ENCODE measurements at places on chromosomes 12 and 14. TPM values are rescaled to one million over a fixed set of nuclear protein-coding genes. Genes with fewer than 3 reads are reported as not detected.

Gene SCNN1A
- total RNA-seq = not detected

Gene ARF3
- 70.3 TPM for total RNA-seq

Gene TGM1
- total RNA-seq = 0.49 TPM

Gene PTPN21
- total RNA-seq = 10.6 TPM

Gene ALX1
- not detected for total RNA-seq

Gene OTUB2
- total RNA-seq = 5.2 TPM

Gene FAM222A
- total RNA-seq = 3.2 TPM

Gene CEBPE
- total RNA-seq = not detected

Gene BDKRB1
- not detected for total RNA-seq

Gene INHBC
- total RNA-seq = not detected
